NCI-H774 (cell line): ENCODE measurements at places on chromosomes 13 and 19.
A peak's percentile ranks its signal among the peaks of the same experiment; 100 is the strongest.

GRCh38 chr13:38803531-38803930, 116.7 kb downstream of the FREM2 start:
- DNase-seq = no peak

GRCh38 chr19:50562329-50562728, 5.9 kb downstream of the LRRC4B start:
- no peak for DNase-seq

DNA sequence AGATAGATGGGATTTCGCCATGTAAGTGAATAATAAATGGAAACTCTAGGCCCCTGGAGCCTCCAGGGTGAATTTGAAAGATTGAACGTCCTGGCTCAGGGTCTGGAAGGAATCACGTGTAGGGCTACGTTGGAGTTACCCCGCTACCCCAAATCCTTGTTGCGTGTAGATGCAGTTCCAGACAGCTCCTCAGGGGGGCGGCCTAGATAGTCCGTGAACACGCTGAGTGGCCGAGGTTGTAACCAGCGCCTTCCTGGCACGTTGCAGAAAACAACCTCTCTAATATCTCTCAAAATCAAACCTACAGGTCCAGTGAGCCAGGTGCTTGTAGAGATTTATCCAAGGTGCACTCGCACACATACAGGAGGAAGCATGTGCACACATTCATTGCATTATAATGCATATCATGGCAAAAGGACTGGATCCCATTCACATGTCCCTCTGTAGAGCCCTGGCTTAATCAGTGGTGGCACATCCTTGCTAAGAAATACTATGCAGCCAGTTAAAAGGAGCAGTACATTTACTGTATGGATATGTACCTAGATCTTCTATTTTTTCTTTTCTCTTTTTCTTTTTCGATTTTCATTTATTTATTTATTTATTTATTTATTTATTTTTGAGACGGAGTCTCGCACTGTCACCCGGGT, 2.5 kb upstream of the KEAP1 start:
- DNase-seq = peak; percentile 7

DNA sequence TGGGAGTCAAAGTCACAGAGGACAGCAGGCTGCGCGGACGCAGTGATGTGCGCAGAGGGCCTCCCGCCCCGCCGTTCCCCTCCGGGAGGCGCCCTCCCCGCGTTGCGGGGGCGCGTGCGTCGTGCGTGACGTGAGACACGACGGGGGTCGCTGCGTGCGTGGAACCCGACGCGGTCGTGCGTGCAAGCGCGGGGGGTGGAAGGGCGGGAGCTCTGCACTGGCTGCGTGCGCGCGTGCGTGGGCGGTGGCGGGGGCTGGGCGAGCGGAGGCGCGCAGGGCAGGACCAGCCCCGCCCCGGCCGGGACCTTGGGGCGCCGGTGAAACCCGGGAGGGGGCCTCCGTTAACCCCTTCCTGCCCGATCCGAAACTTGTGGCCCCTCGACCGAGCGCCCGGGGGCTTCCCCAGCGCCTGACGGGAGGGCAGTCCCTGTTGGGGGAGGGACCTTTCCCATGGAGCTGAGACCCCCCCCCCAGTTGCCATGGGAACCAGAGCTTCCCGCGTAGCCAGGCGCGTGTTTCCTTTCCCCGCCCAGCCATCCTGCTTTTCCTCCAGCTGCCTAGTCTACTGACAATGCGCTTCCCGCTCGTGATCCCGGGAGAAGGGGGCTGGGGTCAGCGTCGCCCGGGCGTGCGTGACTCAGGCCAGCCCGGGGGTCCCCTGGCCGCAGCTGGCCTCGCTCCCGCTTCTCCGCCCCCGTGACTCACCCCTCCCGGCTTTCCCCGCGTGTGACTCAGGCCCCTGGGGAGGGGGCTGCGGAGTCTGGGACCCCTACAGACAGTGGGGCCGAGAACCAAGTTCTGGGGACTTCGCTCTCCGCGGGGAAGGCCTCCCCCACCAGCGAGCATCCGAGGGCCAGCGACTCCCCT, 7.3 kb upstream of the HOOK2 start:
- peak; percentile 69 for DNase-seq
